ENCODE measurements at places on chromosomes 12 and 14.

- DNase-seq, result no peak
Measured at GRCh38 chr14:102693006-102693755, 84.1 kb upstream of the TRAF3 start.

GRCh38 chr14:25049568-25050268 is at the start of gene STXBP6:
TSS of gene STXBP6 (minus strand) at chr14:25050147. CDS start at chr14:24974818, 75,329 bp downstream.
- DNase-seq, result no peak

DNA sequence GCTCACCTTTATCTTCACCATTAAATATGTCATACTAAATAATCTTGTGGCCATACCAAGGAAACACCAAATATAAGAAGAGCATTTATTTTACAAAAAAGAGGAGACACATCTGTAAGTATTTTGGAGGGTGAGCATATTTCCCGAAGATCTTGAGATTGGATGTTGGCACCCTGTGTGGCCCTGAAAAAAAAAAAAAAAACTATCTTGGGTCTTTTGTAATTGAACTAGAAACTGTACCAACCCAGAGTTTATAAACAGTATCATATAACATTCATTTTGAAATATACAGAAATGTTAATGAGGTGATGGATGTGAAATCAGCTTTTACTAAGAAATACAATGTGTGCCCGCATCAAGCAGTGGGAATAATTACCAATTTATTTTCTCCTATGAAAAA is 104.0 kb upstream of the FRMD6 start:
- DNase-seq, result no peak

- no peak for DNase-seq
Measured at GRCh38 chr12:119235197-119235751, 56.5 kb downstream of the HSPB8 start.

- DNase-seq, result no peak
Measured at GRCh38 chr12:116714175-116714574, 23.7 kb downstream of the SPRING1 start.
